ENCODE measurements at places on chromosomes 6 and 20.

DNA sequence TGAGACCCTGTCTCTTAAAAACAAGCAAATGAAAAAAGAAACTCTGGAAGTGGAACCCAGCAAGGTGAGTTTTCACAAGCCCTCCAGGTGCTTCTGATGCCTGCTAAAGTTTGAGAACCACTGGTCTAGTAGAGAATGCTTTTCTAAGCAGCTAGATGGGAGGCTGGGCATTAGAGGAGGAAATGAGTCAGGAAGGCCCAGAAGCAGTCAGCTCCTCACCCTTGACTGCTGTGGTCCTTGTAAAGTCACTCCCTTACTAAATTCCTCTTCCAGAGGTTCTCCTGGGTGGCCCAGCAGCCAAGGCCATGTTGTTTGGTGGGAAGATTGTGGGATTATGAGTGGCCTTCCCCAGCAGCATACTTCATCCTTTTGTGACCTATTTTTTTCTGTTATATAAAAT lies 52.0 kb upstream of the FYN start:
- ATAC-seq: peak; percentile 56

DNA sequence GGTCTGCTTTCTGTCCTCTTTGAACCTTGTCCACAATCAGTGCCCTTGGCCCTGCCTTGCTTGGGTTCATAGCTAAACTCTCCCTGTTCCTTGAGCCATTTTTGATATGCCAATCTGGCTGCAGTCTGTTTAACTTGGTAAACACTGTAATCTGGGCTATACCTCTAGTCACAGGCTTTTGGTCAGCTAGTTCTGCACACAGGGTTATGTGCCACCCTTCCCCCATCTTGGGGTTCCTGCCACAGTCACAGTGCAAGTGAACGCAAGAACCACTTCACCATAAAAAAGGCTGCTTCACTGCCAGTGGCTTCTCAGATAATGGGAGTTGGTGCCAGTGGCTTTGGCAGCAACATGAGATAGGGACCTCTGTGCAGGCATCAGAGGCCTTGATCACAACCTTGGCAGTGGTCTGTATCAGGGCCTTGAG lies 10.9 kb upstream of the ATRN start:
- ATAC-seq: no peak

DNA sequence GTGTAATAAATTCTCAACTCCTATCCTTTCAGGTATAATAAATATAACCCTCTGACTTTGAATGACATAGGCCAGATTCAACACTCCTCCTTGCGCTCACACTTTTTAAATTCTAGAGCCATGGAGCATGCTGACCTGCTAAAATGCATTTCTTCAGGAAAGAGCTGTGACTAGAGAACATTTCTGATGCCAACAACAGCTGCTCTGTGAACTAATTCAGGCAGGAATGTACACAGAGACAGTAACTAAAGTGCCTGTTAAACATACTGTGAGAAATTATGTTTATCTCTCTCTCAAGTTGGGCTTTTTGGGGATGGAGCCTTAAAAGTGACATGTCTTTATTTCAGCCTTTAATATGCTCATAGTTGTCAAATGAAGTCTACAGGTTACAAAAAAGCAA lies 8.3 kb downstream of the NHSL1 start:
- no peak for ATAC-seq

DNA sequence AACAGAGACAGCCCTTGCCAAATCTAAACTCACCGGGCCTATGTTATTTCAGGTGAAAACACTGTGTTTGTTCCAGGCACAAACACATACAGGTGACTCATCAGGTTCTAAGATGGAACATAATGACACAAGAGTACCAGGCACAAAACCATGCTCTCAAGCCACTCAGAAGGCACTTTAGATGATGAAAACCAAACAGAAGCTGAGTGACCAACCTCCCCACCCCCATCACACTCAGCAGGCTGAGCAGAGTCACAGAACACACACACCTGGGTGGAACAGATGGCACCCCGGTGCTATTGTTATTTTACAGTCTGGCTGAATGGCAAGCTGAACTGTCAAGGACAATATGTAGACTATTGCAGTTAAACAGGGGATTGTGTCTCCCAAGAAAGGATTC lies 20.6 kb upstream of the NKX2-2 start:
- peak; percentile 21 for ATAC-seq

- no peak for ATAC-seq
Measured at GRCh38 chr20:32796383-32796948, 23.3 kb upstream of the MAPRE1 start.

DNA sequence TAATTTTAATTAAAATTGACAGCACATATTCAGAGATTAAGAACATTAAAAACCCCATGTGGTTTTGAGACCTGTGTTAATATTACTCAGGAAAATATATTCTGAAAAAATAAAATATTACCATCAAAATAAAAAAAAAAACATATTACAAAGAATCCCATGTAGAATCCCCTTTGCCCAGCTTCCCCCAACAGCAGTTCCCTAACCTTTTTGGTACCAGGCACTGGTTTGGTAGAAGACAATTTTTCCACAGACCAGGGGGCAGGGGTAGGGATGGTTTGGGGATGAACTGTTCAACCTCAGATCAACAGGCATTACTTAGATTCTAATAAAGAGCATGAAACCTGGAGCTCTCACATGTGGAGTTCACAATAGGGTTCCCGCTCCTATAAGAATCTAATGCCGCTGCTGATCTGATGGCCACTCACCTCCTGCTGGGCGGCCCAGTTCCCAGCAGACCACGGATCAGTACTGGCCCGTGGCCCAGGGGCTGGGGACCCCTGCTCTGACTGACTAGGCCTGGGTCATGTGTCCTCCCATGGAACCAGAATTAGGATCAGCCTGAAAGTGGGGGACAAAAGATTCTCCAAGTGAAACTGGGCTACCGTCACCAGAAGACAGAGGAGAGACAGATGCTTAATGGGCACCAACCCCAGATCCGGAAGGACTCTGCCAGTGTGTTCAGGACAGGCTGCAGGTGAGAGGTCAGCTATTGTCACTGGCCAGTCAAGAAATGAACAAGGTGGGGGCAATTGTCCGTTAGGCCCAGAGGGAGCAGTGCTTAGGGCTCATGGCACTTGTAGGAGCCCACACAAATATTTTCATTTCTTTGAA lies 235.5 kb downstream of the PREX1 start:
- ATAC-seq: no peak

DNA sequence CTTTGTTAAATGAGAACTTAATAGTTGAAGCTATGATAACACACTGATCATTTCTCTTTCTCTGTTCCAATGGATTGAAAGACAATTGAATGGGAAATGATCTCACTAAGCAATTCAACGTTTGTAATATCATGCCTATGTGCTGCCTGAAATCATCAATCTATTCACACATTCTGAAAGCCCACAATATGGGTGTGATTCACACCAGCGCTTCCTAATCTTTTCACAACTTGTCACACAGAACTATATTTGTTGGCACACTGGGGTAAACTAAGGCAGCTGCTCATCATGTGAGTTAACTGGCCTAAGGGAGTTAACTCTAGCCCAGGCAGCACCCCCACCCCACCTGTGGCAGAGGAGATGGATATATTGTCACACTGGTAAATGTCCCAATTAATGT lies 37.1 kb upstream of the UTRN start:
- peak; percentile 58 for ATAC-seq

DNA sequence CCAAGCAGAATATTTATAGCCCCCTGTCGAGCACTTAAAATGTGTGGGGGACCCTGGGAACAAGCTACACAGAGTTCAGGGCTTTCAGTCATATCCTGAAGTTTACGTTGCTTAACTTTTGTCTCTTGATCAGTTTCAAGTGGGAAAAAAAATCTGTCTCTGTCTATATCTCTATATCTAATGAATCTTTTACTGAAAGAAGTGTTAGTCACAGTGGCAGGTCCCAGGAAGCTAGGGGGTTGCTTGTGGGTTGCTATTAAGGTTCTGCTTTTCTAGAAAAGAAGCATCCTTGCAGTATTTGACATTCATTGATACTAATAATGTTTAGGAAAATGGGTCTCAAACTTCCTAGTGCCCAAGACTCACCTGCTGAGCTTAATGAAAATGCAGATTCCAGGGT lies 76.7 kb upstream of the CLDN20 start:
- ATAC-seq: no peak

- ATAC-seq: peak; percentile 78
Measured at GRCh38 chr6:12233693-12234571, 56.2 kb upstream of the EDN1 start.

DNA sequence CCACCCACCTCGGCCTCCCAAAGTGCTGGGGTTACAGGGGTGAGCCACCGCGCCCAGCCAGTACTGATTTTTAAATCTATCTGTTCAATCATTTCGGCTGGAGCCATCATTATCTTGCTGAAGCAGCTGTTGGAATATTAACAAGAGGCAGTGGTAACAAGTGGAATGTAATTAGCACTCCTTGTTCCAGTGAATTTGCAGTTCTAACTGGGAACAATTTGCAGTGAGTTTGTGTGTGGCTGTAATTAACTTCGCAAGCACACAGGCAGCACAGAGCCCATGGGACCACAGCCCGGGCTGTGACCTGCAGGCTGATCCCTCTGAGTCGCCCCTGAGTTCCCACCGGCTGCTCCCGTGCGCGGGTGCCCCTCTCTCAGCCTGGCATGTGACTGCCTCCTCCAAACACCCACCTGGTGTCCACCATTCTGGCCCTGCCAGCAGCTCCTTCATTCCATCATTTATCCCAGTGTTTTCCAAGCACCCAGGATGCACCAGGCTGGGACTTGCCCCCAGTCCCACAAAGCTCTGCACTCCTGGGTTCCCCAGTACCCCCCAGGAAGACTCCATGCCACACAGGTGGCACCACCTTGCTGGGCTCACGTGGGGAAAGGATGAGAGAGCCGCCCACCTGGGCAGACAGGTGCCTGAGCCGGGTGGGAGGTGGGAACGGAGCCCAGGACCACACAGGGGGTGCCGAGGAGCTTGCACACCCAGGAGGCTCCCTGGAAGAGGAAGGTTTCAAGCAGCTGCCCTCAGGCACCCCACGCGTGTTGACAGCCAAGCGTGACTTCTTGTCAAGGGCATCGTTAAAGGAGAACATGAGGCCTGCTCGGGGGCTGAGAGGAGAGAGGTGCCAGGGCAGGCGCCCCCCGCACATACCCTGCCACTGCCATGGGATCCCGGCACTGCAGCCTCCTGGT lies 75.2 kb downstream of the YTHDF1 start:
- no peak for ATAC-seq

Measured in activated CD4-positive, CD25-positive, alpha-beta regulatory T cell treated with anti-CD3 and anti-CD28 coated beads, Interleukin-2, amount 50 U/mL, for 24 hours (primary cell).